ENCODE measurements at places on chromosomes 3 and 15.

DNA sequence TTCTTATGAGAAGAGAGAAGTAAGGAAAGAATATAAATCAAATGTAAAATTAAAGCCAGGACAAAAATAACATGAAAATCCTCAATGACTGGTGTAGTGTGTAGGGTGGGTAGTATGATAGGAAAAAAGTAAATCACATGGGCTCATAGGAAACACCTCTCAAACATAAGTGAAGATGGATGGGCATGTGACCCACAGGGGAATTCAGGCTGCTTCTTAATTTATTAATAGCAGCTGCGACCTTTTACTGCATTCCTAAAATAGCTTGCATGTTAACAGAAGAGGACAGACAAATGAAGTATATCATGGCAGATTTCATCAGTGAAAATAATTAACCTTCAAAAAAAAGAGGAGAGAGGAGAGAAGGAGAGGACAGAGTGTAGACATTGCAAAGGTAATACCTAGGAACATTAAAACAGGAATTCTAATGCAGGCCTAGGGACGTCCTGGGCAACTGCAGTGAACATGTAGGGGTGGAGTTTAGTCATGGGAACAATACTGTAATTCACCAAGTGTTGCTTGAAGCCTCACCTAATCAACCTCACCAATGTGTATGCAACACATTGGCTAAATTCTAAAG, 132.9 kb downstream of the KCNMB2 start:
- no peak for DNase-seq

- no peak for DNase-seq
Measured at GRCh38 chr15:63669074-63669473, 71.9 kb downstream of the FBXL22 start.

- DNase-seq = no peak
Measured at GRCh38 chr15:52417521-52417920, 111.2 kb downstream of the MYO5A start.

DNA sequence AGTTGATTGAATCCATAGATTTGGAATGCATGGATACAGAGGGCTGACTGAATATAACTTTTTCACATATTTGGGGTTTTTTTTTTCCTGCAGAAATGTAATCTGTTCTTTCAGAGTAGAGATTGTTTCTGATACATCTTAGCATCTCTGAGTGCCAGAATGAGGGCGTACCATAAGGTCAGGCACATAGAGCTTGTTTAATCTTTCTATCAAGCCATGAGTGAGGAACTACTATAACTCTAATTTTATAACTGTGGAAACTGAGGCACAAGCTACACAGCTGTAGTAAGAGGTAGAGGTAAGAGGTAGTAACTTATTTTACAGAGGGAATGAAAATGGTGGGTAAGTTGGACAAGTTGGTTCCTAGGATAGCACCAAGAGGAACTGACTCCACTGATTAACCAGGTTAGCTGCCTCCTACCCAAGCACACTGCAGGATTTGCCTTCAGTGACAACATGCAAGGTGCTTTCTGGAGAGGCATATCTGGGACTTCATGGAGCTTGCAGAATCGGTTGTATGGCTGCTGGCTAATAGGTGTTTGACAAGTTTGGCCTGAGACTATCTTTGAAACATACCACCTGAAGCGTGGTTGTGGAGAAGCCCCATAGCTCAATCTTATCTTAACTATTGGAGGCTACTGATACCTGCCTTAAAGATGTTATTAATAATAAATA, 23.5 kb upstream of the HACD2 start:
- DNase-seq = no peak

DNA sequence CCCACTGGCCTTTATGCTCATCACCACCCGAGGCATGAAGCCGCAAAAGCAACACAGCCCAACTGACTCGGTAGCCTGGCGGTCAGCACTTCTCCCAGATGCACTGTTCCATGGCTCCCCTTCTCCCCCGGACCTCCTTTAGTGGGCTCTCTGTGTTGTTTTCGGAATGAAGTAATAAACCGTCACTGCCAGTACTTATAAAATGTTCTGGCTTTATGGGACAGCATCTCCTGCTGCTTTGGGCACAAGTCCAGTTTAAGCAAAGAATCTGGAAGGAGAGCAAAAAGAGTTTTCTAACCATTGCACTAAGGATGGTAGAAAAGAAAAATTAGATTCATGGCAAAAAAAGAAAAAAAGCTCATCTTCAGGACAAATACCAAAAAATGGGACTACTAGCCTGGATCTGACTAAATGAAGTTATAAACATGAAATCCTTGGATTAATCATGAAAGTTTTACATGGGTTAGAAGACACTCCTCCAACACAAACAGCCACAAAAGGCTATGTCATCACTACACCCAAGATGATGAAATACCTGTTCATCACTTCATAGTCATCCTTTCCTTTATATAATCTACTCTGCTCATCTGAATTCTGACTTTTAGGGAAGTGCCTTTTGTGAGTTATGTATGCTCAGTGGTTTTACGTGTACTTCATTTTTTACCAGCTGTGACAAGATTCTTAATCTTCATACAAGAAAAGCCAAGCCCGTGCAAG, 89.5 kb upstream of the UBE2E2 start:
- DNase-seq = no peak

DNA sequence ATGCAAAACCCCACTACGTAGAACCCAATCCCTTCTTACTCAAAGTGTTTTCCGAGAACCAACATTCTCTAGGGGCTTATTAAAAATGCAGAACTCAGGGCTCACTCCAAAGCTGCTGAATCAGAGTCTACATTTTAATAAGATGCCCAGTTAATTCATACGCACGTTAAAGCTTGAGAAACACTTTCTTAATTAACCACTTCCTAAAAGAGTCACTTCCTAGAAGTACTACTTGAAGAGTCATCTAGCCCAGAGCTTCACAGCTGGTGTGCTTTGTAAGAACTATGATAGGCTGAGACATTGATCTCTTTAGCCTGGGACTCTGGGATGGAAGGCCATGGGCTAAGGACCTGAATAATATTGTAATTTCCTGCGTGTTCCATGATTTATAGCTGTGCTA, 9.0 kb downstream of the COL6A5 start:
- DNase-seq = no peak

- DNase-seq = no peak
Measured at GRCh38 chr3:27279123-27279522, 90.1 kb downstream of the NEK10 start.

GRCh38 chr15:71136793-71137518, 21.7 kb downstream of the THSD4 start:
- no peak for DNase-seq

DNA sequence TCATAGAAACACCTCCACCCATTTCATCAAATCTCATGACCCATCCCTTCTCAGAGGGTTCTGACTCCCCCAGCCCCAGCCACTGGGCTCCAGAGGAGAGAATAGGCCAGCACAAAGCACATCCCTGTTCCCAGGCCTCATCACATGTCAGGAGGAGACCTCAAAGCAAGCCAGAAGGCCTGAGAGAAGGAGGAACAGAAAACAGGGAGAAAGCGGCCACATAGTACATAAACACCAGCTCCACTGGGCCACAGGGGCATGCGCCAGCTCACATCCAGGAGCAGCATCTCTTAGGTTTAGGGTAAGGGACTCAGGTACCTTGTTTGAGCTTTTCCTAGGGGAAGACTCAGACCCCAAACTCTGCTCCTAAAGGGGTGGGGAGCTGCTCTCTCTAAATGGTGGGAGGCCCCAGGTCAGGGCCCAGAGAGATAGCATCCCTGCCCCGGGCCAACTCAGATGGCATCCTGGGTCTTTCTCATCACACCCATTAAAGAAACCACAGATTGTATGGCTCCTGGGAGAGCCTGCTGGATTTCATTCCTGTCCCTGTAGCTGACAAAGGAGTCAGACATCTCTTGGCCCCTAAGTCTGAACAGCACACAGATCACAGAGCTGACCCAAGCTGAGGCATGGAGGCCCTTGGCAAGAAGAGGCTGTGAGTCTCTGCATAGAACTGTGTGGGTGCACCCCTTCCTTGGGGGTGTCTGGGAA, 2.5 kb downstream of the SHF start:
- DNase-seq = no peak

DNA sequence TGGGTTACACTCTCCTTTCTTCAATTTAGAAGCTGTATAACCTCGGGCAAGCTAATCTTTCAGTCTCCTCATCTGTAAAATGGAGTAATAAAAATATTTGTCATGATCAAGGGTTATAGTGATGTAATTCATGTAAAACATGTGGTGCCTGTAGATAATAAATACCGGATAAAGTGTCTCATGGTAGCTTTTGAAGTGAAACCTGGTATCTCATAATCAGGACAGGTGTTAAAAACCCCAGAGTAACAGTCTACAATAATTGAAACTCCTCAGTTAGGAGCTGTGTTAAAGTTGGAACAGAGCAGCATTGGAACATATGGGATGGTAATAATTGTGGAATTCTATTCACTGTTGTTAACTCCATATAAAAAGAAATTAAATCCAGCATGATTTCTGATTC, 884 bp upstream of the KNL1 start:
- DNase-seq = no peak

- DNase-seq = no peak
Measured at GRCh38 chr3:120416868-120417267, 33.9 kb downstream of the FSTL1 start.

DNA sequence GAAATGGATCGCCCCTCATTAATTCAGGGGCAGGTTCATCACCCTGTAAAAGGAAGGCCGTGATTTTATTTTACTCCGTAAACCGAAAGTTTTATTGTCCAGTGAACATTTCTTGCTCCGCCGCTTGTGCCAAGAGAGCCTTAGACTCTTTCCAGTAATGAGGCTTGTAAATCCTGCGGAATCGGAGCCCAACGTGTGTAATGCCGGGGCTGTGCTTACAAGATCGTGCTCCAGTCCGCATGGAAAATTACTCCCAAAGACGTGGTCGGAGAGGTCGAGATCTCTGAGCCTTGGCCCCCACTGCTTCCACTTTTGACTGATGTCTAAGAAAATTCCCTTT, 649 bp upstream of the PLOD2 start:
- DNase-seq = no peak

DNA sequence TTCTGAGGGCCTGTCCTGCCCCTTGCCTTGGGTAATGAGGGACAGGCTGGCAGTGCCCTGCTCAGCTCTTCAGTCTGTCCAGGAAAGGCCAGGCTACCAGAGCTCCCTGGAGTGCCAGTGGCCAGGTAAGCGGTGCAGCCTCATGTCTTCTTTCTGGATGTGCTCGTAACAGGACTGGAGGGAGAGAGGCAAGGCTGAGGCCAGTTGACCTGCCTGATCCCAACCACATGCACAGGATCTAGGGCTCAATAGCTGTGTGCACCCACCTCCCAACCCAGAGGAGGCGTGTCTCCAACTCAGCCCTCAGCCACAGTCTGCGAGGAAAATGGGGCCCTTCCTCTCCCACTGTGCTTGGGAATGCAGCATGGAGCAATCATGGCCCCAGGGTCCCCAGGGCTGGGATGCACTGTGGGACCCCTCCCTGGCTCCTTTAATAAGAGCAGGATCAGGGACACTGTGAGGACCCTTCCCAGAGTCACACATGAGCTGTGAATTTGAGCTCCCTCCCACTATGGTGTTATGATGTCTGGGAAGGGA, 22.5 kb downstream of the ALS2CL start:
- no peak for DNase-seq

- no peak for DNase-seq
Measured at GRCh38 chr3:141353652-141354495, 14.4 kb upstream of the ZBTB38 start.

GRCh38 chr3:104903064-104903463, 463.6 kb upstream of the ALCAM start:
- no peak for DNase-seq

- DNase-seq = no peak
Measured at GRCh38 chr3:142613491-142613890, 17.3 kb downstream of the PLS1 start.

DNA sequence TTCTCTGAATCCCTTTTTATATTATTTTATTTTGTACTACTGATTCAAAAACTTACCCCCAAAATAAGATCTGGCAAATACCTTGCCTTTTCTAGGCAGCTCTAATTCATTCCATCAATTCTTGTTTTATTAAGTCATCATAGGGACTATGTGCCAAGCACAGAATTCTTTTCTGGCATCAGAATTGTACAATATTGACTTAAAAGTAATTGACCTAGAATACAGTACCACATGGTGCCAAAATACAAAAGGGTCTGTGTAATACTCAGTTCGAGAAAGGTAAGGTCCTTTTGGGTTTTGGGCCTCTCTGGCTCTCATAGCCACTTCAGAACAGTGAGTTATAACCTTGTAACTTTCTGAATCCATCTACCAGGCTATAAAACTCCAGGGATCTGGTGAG, 46.2 kb downstream of the KBTBD8 start:
- DNase-seq = no peak

GRCh38 chr15:38349251-38349650, 96.6 kb downstream of the SPRED1 start:
- DNase-seq = no peak

DNA sequence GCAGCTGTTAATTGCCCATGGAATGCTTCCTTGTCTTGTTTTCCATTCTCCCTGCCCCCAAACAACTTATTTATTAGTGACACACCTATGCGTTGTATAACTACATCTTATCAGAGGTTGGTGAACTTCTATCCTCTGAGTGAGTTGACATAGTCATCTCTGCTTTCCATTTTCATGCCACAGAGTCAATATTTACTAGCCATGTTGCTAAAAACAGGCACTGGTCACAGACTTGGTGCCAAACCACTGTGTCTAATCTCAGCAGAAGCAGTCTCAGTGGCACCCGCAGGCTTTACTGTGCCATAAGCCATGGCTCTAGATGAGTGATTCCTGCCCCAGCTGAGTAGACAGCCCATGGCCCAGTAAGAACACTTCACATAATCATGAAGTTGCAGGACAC, 26.5 kb downstream of the DAPK2 start:
- DNase-seq = no peak

DNA sequence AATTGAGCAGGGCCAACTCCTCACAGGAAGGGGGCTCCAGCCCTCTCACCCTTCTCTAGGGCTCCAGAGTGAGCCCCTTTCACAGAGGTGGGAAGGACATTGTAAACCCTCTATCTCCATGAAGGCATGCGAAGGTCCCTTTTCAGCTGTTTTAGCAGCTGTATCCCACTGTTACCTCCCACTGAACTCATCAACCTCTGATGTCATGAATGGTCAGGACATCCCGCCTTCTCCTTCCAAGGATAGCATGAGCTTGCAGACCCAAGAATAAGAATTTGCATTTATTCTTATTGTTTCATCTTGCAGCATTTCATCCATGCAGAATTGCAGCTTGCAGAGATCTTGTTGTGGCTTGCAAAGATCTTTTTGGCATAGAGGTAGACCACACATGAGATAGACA, 24.3 kb upstream of the FGD5 start:
- no peak for DNase-seq

- DNase-seq = no peak
Measured at GRCh38 chr3:126157083-126157768, 23.2 kb downstream of the ALDH1L1 start.

- no peak for DNase-seq
Measured at GRCh38 chr3:25821746-25822573, 32.1 kb downstream of the OXSM start.
